ENCODE measurements at places on chromosomes 11 and 22. TPM values are rescaled to one million over a fixed set of nuclear protein-coding genes. Genes with fewer than 3 reads are reported as not detected.
A peak's percentile ranks its signal among the peaks of the same experiment; 100 is the strongest.

LMNTD2 gene
- 0.37 TPM for total RNA-seq

NAALAD2 gene
- total RNA-seq = 1.1 TPM

P4HA3 gene
- total RNA-seq = 0.76 TPM

SPDYC gene
- not detected for total RNA-seq

UBQLNL gene
- total RNA-seq = not detected

SLC5A4 gene
- 0.15 TPM for total RNA-seq

BACE1 gene
- total RNA-seq = 16.8 TPM

DNA sequence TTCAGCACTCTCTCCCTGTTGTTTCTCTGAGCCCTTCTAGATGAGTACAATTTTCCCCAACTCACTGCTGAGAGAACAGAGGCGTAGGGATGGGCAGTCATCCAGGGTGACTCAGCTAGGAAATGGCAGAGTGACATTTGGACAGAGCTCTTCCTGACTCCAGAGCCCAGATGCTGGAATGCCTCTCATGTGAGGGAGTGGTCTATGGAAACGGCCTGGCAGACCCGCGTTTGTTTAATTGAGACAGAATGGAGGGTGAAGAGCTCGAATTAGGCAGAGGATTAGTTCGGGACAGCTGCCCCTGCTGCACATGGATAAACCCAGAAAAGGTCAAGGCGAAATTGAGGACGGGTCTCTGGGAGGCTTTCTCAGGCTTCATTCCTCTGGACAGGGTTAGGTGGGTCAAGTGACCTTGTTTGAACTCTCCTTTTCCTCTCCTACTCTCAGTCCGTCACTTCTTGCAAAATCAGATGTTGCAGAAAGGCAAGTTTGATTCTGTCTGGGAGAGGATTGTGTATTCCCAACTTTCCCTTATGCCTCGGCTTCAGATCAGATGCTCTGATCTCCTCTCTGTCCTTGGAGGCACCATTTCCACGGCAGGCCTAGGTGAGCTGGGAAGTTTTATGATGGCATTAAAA lies 7.6 kb upstream of the LMO2 start:
- DNase-seq = peak; percentile 88
- H3K4me3 ChIP-seq = no peak overlapping the region
- peak overlapping the region; percentile 11 for H3K27ac ChIP-seq
- H3K4me1 ChIP-seq = peaks cover 3% of the 10 kb centered on the region

GRCh38 chr11:110286298-110287040 lies 9.9 kb downstream of the RDX start:
- DNase-seq = no peak
- no peaks in the 10 kb centered on the region for H3K36me3 ChIP-seq
- H3K4me1 ChIP-seq = peaks cover 60% of the 10 kb centered on the region
- no peaks in the 10 kb centered on the region for H3K27me3 ChIP-seq
- H3K27ac ChIP-seq = no peak overlapping the region

DNA sequence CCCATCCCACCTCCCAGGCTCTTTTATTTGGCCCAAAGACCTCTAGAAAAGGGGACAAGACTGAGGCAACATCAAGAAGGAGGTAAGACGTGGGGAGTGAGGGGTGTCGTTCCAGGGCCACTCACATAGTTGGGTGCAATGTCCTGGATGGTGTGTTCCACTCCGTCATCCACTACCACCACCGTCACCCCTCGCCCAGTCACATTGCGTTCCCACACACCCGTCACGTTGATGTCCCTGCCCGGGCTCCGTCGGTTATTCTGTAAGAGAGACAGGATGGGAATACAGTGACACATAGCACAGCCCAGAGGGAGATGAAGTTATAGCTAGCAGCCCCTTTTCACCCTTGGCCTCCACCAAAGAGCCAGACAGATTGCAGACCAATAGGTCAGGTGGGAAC lies 3.8 kb downstream of the PCSK7 start:
- H3K27me3 ChIP-seq = no peaks in the 10 kb centered on the region
- H3K4me3 ChIP-seq = no peak overlapping the region
- H3K4me1 ChIP-seq = peaks cover 31% of the 10 kb centered on the region
- H3K27ac ChIP-seq = no peak overlapping the region

DNA sequence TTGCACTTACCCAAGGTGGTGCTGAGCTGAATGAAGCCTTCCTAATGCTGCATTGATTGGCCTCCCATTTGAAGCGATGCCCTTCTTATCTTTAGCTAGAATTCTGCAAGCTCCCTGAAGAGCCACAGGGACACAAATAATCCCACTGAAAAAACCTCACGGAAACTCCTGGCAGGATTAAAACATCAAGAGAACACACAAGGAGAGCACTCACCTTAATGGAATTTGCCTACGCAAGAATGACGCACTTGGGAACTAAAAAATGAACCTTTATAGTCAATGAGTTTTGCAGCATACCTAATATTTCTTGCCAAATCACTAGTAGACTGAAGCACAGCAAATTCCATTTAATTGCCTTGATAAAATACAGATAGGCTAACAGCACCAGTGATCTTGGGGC lies 232.8 kb upstream of the UBASH3B start:
- H3K36me3 ChIP-seq = no peaks in the 10 kb centered on the region
- no peaks in the 10 kb centered on the region for H3K4me1 ChIP-seq
- no peaks in the 10 kb centered on the region for H3K27me3 ChIP-seq
- H3K4me3 ChIP-seq = no peak overlapping the region
- no peak overlapping the region for H3K27ac ChIP-seq

- DNase-seq = no peak
- no peaks in the 10 kb centered on the region for H3K36me3 ChIP-seq
- H3K4me1 ChIP-seq = peaks cover 7% of the 10 kb centered on the region
- H3K27me3 ChIP-seq = no peaks in the 10 kb centered on the region
- H3K27ac ChIP-seq = no peak overlapping the region
These were observed 15.5 kb upstream of the ZFTA start for GRCh38 chr11:63783925-63784592.

DNA sequence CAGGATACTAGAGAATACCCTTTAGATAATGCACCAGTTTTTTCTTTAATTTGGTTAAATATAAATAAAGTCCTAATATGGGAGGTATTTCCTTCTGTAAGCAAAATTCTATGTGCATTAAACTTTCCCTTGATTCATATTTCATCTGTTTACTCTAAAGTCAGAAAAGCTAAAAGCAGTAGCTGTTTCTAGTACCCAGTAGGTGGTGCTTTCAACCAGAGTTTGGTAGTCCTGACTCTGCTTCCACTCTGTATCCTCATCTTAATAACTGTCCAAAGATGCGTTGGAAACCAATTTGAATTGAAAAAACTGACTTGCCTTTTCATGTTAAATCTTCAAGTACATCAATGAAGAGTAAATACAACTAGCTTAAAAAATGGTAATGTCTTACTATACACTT lies 1065.2 kb downstream of the JRKL start:
- no peak overlapping the region for H3K27ac ChIP-seq
- H3K36me3 ChIP-seq = no peaks in the 10 kb centered on the region
- no peaks in the 10 kb centered on the region for H3K27me3 ChIP-seq
- H3K4me3 ChIP-seq = no peak overlapping the region
- DNase-seq = no peak

- no peak overlapping the region for H3K27ac ChIP-seq
- no peaks in the 10 kb centered on the region for H3K27me3 ChIP-seq
- H3K36me3 ChIP-seq = no peaks in the 10 kb centered on the region
- H3K4me3 ChIP-seq = no peak overlapping the region
These were observed 64.8 kb downstream of the PAK1 start for GRCh38 chr11:77409046-77409445.

DNA sequence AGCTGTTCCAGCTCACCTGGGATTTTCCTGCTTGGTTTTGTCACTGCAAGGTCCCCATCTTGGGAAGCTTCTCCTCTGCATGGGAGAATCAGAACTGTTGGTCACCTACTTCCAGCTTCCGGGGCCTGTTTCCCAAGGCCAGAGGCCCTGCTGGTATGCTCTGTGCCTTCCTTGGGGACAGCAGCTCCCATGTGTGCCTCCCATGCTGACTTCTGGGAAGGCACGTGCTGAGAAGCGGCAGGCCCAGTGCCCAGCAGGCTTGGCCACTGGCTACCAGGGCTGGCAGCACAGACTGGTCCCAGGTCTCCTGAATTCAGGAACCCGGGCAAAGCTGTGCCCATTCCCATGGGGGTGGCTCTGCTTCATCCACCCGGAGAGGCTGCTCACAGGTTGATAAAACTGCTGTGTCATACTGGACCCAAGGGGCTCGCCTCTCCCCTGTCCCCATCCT lies 33.8 kb downstream of the MYEOV start:
- no peak for DNase-seq
- H3K27ac ChIP-seq = no peak overlapping the region
- H3K4me3 ChIP-seq = no peak overlapping the region
- no peaks in the 10 kb centered on the region for H3K27me3 ChIP-seq
- H3K36me3 ChIP-seq = no peaks in the 10 kb centered on the region

- H3K27me3 ChIP-seq = no peaks in the 10 kb centered on the region
- no peak overlapping the region for H3K4me3 ChIP-seq
- H3K4me1 ChIP-seq = no peaks in the 10 kb centered on the region
- H3K27ac ChIP-seq = no peak overlapping the region
- no peak for DNase-seq
- no peaks in the 10 kb centered on the region for H3K36me3 ChIP-seq
These were observed 71.1 kb downstream of the CCDC73 start for GRCh38 chr11:32723332-32723731.

DNA sequence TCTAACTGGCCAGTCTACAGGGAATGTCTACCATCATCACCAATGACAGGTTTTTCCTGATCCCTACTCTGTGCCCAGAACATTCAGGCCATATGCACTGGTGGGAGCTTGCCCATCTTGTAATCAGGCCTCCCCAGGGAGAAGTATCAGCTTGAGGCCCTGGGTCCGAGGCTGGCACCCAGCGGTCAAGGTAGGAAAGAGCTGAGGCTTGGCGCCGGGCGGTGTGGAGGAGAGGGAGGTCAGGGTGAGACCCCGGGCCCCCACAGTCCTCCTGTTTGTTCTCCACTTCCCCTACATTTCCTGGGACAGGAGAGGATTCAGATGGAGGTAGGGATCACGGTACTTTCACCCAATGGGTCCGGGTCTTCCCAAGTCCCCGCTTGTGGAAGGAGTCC lies 15.5 kb downstream of the TSKU start:
- peak overlapping the region; percentile 4 for H3K4me3 ChIP-seq
- no peak for DNase-seq
- peak overlapping the region; percentile 23 for H3K27ac ChIP-seq
- peaks cover 19% of the 10 kb centered on the region for H3K4me1 ChIP-seq
- no peaks in the 10 kb centered on the region for H3K27me3 ChIP-seq
- peaks cover 11% of the 10 kb centered on the region for H3K36me3 ChIP-seq

- DNase-seq = no peak
- H3K27ac ChIP-seq = no peak overlapping the region
- no peaks in the 10 kb centered on the region for H3K27me3 ChIP-seq
- H3K4me1 ChIP-seq = no peaks in the 10 kb centered on the region
These were observed 752.9 kb downstream of the CNTN5 start for GRCh38 chr11:99773646-99774045.

DNA sequence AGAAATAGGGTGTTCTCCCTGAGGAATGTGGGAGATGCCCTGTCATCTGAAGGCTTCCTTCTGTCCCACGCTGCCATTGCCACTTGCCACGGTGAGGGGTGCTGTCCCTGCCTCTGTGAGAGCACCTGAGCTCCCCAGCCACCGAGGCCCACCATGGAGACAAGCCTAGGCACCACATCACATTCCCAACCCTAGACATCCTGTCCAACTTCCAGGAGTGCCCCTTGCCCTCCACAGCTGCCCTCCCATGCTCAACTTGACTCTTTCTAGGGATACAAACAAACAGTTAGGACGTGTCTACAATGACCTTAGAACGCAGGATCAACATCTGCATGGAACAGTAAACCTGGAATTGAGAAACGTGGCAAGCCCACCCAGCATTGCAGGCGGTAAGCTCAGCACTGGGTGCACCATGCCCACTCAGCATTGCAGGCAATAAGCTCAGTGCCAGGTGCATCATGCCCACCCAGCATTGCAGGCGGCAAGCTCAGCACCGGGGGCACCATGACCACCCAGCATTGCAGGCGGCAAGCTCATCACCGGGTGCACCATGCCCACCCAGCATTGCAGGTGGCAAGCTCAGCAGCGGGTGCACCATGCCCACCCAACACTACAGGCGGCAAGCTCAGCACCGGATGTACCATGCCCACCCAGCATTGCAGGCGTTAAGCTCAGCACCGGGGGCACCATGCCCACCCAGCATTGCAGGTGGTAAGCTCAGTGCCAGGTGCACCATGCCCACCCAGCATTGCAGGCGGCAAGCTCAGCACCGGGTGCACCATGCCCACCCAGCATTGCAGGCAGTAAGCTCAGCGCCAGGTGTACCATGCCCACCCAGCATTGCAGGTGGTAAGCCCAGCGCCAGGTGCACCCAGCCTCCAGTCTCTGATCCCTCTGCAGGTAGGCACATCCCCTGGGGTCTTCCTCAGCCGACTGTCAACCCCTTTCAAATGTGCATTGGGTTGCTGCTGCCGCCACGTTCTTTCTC lies 1463.9 kb downstream of the TBC1D22A start:
- no peak overlapping the region for H3K27ac ChIP-seq
- no peaks in the 10 kb centered on the region for H3K4me1 ChIP-seq
- peaks cover 14% of the 10 kb centered on the region for H3K27me3 ChIP-seq
- H3K4me3 ChIP-seq = no peak overlapping the region
- no peaks in the 10 kb centered on the region for H3K36me3 ChIP-seq

Measured in heart right ventricle (tissue), 16 donors.